SJSA1 (cell line): ENCODE measurements at places on chromosomes 6 and 20. TPM values are rescaled to one million over a fixed set of nuclear protein-coding genes. Genes with fewer than 3 reads are reported as not detected.
A peak's percentile ranks its signal among the peaks of the same experiment; 100 is the strongest.

DNA sequence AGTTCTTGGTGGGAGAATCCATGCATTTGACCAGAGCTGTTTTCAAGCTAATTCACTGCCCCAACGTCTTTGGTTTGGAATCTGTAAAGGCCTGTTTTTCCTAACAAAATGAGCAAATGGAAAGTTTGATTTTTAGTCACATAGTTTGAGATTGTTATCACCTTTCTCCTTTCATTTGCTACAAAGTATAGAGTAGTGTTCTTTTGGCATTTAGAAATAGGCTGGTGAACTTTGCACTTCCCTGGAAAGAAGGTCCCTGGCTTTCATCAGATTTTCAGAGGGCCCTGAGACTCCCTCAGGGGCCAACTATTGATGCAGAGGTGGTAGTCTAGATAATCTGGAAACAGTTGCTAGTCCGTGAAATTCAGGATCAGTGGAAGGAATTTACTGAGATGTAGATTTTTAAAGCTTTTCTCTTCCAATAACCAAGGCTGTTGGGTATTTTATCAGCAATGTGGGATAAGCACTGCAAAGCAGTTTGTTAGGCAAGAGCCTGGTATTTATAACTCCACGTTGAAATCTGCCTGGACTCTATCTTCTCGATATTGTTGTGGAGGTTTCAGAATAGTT lies 1.7 kb downstream of the ARFGEF2 start:
- peaks cover 10% of the 10 kb centered on the region for H3K4me1 ChIP-seq
- no peak overlapping the region for H3K4me3 ChIP-seq
- no peak for DNase-seq
- H3K27me3 ChIP-seq = no peaks in the 10 kb centered on the region
- peaks cover 7% of the 10 kb centered on the region for H3K36me3 ChIP-seq

SEL1L2 gene
- not detected in 2 replicates for total RNA-seq

PPIL6 gene
- total RNA-seq = 0.29 TPM in 1 of 2 replicates, not detected in the other

DNA sequence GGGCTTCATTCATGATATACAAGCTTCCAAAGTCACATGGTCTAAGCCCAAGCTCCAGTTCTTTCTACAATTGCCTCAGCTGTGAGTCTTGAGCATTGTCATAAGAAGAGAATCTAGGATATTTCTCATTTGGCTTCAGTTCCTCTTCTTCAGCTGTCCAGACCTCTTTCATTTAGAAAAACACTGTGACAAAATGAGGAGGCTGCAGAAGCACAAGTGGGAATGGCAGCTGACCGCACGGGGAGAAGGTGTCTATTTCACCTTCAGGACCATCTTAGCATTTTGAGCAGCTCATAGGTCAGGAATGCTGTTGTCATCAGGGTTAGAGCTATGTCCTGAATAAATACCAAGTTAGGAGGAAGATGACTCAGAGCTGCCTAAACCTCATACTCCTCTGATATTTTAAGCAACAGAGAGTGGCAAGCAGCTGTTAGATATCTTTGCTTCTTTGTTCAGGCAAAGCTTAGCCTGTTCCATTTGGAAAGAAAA lies 390.1 kb upstream of the CITED2 start:
- H3K27ac ChIP-seq = peak overlapping the region; percentile 77
- H3K4me3 ChIP-seq = no peak overlapping the region
- DNase-seq = peak; percentile 86
- H3K4me1 ChIP-seq = peaks cover 35% of the 10 kb centered on the region
- no peaks in the 10 kb centered on the region for H3K36me3 ChIP-seq
- H3K27me3 ChIP-seq = no peaks in the 10 kb centered on the region

DNA sequence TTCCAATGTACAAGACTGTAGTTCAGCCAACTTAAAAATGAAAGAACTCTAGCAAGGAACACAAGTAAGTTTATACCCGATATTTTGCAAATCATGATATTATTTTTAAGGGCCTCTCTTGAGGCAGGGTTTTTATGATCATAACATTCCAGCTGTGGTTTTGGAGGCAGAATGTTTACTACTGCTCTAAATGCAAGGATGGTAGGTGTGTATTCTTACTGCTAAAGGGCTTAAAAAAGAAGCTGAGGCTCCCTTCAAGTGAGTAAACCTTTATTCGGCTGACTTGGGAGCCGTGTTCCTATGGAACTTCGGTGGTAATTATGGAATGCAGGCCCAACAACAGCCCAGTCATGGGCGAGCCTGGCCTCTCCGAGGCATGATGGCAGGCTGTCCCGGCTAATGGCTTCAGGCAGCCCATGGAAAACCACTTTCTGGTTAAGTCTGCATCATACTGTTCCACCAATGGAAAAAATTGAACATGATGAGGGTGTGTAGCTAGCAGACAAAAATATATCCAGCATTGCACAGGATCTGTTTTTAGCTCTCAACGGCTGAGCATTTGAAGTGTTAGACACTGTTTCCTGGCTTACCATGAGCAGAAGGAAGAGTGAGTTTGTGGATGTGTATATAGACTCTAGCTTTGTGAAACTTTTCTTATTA lies 111.5 kb downstream of the TIAM2 start:
- H3K27me3 ChIP-seq = no peaks in the 10 kb centered on the region
- peaks cover 6% of the 10 kb centered on the region; the same call in 1 of the 2 replicates for H3K36me3 ChIP-seq
- peak; percentile 49 for DNase-seq
- H3K4me3 ChIP-seq = no peak overlapping the region

DNA sequence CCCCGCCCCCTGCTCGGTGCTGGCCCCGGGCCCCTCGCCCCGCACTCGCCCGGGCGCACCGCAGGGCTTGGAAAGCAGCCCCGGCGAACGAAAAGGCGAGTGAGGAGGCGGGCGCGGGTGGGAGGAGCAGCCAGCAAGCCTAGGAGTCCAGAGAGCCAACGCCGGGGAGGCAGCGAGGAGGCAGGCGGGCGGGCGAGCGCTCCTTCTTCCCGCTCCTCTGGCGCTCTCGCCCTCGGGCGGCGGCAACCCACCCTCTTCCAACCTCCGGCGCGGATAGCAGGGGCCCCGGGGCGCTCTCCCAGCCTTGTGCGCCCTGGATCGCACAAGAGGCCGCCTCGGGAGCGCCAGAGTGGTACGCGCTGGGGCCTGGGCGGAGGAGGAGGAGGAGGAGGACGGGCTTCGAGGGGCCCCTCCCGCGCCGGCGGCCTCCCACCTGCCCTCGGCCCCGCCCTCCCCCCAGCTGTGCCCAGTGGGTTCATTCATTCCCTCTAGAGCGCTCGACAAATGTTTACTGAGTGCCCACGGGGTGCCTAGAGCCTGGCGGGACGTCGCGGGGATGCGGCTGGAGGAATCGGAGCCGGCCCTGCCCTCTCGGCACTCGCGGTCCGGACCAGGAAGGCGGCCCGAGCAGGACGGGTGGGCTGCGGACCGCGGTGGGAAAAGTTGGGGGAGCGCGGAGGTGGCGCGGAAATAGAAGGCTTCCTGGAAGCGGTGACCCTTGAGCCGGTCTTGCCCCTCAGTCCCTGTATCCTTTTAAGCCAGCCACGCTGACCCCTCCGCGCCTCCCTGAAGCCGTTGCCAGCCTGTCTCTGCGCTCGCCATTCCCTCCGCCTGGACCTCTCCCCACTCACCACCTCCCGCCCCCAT lies at the start of gene BMP7:
Gene BMP7, minus strand, starts transcription at position 351 of the 867 bp plus-strand sequence. CDS start 519 bp downstream, outside the sequence.
- peaks cover 19% of the 10 kb centered on the region for H3K4me1 ChIP-seq
- no peak within 1 kb of the TSS for H3K27ac ChIP-seq
- no peak within 1 kb of the TSS; the same call in 1 of the 2 replicates for H3K4me3 ChIP-seq
- no peaks in the 10 kb centered on the region for H3K36me3 ChIP-seq

DNA sequence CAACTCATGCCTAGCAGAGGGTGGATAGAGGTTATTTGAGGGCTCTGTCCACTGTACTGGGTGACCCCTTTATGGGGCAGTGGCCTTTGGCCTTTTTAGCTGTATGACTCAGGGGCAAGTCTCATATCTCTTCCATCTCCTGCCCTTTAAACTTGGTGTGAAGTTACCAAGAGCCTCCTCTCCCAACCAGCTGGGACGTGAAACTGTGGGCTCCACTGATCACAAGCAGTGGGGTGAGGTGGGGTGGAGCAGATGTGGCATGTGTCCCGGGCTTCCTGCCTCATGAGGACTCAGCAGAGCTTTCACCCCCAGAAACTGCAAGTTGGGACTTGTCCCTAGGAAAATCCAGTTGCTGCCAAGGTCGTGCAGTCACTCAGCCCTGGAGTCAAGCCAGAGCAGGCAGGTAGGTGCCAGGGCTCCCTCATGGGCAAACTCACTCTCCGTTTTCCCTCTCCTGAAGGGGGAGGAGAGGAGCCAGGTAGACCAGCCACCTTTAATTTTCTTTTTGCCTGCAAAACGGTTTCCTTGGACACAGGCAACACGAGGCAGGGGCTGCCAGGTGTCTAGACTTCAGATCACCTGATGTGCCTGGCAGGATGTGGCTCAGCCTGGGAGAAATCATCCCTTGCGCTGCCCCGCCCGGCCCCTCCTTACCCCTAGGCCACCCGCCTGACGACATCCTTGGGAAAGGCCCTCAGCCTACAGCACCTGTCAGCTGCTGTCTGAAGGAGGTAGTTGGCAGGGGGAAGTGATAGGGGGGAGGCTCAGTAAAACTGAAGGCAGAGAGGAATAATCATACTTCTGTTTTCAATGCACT lies 4.0 kb downstream of the CDKN1A start:
- no peak for DNase-seq
- H3K27me3 ChIP-seq = no peaks in the 10 kb centered on the region
- peaks cover 72% of the 10 kb centered on the region for H3K36me3 ChIP-seq
- H3K27ac ChIP-seq = no peak overlapping the region

DNA sequence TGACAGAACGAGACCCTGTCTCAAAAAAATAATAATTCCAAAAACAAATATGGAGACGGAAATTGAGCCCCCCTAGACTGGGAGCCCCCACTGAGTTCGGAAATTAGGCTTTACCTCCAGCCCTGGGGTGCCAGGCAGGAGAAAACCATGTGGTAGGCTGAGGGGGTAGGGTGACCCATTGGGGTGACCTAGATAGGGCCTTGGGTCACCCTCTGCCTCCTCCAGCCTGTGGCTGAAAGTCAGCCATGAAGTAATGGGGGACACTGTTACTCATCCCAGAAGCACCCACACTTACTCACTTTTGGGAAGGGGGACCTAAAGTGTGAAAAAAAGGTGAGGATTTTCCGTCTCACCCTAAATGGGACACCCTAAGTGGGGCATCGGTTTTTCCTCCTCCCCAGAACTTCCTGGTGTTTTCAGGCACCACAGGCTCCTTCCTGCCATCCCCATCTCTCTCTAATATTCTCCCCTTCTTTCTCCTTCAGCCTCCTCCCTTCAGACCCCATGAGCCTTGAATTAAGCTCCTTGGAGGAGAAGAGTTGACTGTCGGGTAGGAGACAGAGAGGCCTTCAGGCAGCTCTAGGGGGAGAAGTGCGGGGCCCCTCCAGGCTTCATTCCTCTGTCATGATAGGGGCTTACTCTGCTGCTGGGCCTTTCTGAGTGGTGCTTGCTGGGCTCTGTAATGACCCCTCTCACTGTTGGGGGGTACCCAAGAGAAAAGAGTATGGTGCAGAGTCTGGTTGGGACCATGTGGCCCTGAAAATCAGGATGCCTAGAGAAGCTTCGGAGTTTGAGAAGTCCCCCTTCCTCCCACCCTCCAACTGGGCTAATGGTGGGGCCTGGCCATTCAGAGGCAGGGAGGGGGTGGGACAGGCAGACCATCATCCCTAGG lies 2.4 kb downstream of the LTB start:
- peaks cover 8% of the 10 kb centered on the region for H3K4me1 ChIP-seq
- DNase-seq = no peak
- no peaks in the 10 kb centered on the region for H3K36me3 ChIP-seq
- H3K4me3 ChIP-seq = no peak overlapping the region
- H3K27me3 ChIP-seq = no peaks in the 10 kb centered on the region

GRCh38 chr6:31907158-31907813 lies 5.4 kb upstream of the ZBTB12 start:
- H3K4me1 ChIP-seq = peaks cover 49% of the 10 kb centered on the region
- H3K36me3 ChIP-seq = no peaks in the 10 kb centered on the region
- H3K27ac ChIP-seq = no peak overlapping the region
- H3K4me3 ChIP-seq = no peak overlapping the region
- no peaks in the 10 kb centered on the region for H3K27me3 ChIP-seq

GRCh38 chr6:170017603-170018320 lies 266.3 kb downstream of the ERMARD start:
- H3K27me3 ChIP-seq = no peaks in the 10 kb centered on the region
- DNase-seq = no peak
- H3K4me3 ChIP-seq = no peak overlapping the region
- H3K36me3 ChIP-seq = no peaks in the 10 kb centered on the region

SLPI gene
- total RNA-seq = not detected in 2 replicates

- 0 out of 2 replicates have a peak, but pooled peaks cover 5% of the 10 kb centered on the region for H3K27me3 ChIP-seq
- DNase-seq = no peak
- H3K4me1 ChIP-seq = no peaks in the 10 kb centered on the region
- H3K4me3 ChIP-seq = no peak overlapping the region
- H3K27ac ChIP-seq = no peak overlapping the region
These were observed 198.2 kb upstream of the PDE10A start for GRCh38 chr6:165861226-165861625.

GRCh38 chr6:39128832-39129231 lies 13.8 kb upstream of the SAYSD1 start:
- no peak overlapping the region for H3K4me3 ChIP-seq
- H3K4me1 ChIP-seq = no peaks in the 10 kb centered on the region
- no peak overlapping the region for H3K27ac ChIP-seq
- H3K36me3 ChIP-seq = no peaks in the 10 kb centered on the region
- H3K27me3 ChIP-seq = no peaks in the 10 kb centered on the region
- no peak for DNase-seq

GRCh38 chr6:106476331-106477105 lies 116.0 kb downstream of the CRYBG1 start:
- no peak overlapping the region for H3K4me3 ChIP-seq
- peaks cover 6% of the 10 kb centered on the region for H3K4me1 ChIP-seq
- DNase-seq = no peak
- no peaks in the 10 kb centered on the region for H3K36me3 ChIP-seq

DNA sequence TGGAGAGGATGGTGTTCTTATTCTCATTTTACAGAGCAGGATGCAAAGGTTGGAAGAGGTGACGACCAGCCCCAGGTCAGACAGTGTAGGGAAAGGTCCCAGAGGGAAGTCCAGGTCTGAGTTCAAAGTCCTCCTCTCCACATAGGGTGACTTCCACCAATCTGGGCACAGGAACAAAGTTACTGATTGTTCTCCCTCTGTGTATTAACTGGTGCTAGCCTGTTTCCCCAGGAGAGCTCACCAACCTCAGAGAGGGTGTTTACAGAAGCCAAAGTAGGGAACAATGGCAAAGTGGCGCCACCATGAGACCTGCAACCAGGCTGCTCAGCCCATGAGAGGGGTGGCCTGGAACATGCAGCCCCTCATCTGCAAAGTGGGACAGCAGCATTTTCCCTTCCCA lies 16.8 kb upstream of the SIRPB1 start:
- H3K4me1 ChIP-seq = no peaks in the 10 kb centered on the region
- H3K36me3 ChIP-seq = no peaks in the 10 kb centered on the region
- DNase-seq = no peak
- no peak overlapping the region for H3K4me3 ChIP-seq
- H3K27me3 ChIP-seq = peaks cover 12% of the 10 kb centered on the region

DNA sequence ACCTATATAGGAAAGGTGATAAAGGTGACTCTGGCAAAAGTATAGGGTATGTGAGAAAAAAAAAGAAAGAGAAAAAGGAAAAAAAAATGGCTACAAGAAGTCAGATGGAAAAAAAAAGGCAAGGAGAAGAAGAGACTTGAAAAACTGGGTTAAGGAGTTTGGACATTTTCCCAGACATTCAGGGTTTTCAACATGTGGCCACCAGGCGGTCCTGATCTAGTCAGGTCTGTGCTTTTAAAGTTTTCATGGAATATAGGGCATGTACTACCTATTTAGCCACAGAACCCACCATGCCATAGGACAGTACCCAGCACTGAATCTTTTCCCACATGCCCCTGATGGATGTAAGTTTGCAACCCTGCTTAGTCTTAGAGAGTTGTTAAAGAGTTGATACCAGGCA lies 433.7 kb downstream of the MAFB start:
- H3K36me3 ChIP-seq = no peaks in the 10 kb centered on the region
- no peaks in the 10 kb centered on the region for H3K4me1 ChIP-seq
- no peaks in the 10 kb centered on the region for H3K27me3 ChIP-seq
- no peak for DNase-seq

SLC17A2 gene
- total RNA-seq = not detected in 2 replicates

CDH4 gene
- 0.13 TPM in 1 of 2 replicates, not detected in the other for total RNA-seq

COL19A1 gene
- not detected in 2 replicates for total RNA-seq

OPN5 gene
- total RNA-seq = not detected in 2 replicates
